ENCODE measurements at places on chromosomes 5 and 9.

DNA sequence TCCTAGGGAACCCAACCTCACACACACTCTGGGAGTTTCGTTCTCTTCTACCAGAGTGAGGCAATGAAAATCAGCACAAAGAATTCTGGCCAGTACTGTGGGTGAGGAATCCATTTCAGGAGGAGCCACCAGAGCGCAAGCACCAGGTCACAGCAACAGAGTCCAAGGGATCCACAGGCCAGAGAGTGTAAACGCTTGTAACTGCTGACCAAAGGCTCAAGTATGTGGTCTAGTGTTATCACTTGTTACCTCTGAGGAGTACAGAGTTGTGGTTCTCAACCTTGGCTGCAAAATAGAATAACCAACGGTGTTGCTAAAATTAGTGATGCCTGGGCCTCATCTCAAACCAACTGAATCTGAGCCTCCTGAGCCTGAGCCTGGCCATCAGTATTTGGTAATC is 152.5 kb upstream of the ZNF366 start:
- no peak for DNase-seq

DNA sequence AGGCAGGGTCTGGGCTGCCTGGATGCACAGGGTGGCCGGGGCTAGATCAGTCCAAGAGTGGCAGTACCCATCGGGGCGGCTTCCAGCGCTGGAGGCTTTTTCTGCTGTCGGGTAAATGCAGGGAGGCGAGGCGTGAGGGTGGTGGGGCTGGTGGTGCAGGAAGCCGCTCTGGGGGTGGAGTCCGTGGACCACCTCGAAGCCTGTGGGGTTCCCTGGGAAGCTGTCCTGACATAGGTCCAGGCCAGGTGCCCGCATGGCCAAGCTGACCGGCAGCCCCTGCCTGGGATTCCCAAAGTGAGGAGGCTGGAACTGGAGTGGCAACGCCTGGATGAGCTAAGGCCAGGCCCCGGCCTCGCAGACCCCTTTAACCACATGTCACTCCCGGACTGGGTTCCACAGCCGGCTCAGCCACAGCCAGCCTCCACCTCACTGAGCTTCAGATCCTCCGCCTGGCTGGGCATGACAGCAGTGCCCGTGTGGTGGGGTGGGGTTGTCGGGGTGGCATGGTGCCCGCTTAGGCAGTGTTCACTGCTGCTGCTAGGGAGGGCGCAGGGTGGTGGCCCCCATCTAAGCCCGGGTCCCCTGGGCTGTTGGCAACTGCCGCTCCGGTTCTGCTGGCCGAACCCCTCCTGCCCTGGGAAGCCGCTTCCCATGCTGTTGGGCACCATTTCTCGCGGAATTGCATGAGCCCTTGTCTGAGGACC is 1.4 kb upstream of the QRFP start:
- no peak for DNase-seq

GRCh38 chr9:36903541-36904435 is 130.3 kb downstream of the PAX5 start:
- no peak for DNase-seq

DNA sequence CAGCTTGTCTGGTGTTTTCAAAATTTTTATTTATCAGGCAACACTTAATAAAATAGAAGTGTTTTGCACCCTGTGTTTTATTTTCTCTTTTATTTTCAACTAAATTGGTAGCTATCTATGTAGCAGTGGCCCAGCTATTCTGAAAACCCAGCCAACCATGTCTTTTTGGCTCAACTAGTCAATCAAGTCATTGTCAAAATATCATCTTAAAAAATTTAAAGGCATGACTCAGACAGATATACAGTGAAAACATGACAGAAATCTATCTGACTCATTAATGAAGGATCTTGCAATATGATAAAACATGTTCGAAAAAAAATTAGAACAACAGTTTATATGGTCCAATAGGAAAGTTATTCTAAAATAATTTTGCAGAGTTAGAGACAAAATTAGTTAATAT is 75.1 kb downstream of the HSD17B4 start:
- DNase-seq: no peak

DNA sequence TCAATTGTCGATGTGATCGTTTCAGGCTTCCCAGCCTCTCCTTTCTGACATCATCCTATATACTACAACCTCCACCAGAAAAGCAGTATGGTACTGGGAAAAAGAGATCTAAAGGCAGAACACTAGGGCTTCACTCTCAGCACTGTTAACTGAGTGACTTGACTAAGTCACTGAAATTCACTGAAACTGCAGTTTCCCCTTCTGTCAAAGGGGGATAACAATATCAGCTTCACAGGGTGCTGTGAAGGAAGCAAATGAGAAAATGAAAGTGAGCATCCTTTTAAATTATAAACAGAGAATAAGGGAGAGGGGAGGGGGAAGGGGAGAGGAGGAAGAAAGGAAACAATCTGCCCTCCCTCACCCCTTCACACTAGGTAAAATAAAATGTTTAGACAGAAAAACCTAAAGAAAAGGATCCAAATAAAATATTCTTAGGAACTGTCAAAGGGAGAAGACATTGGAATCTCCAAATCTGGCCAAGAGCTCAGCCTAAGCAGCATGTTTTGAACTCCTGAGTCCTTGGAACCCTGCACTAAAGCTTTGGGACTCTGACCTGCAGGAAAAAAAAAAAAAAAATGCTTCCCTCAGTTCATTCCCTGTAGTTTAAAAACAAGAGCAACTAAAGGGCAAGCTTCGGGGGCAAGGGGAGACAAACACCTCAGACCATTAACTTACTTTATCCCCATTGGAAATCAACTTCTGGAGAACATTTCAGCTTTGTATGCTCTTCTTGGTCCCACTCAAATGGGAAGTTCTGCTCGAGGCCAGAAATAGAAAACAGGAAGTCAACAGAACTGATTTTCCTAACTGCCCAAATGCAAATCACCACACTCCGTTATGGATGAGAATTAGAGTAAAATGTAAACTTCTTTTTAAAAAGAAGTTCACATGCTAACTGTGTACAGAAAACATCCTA is 178.3 kb downstream of the DEPDC1B start:
- DNase-seq: no peak

- DNase-seq: no peak
Measured at GRCh38 chr5:60386436-60387050, 313.4 kb downstream of the DEPDC1B start.

Measured in amniotic stem cell (primary cell).